ENCODE measurements at places on chromosomes 3 and 15. TPM values are rescaled to one million over a fixed set of nuclear protein-coding genes. Genes with fewer than 3 reads are reported as not detected.

DNA sequence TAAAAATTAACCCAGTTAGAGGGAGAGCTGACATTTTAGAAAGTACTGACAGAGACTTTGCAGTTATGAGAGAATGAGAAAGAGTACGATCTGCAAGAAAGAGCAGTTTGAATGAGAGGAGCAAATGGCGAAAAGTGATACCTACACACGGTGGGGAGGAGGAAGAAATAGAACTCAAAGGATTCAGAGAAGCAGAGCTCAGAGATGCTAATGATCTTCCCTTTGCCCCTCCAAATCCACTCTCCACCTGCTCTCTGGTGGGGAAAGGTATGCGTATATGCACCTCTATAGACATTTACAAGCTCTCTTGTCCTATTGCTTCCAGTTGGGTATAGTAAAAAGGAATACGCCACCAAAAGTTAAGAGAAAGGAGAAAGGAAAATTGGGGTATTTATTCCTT is 123.3 kb upstream of the TTC14 start:
- no peak overlapping the region for H3K4me3 ChIP-seq
- no peak for DNase-seq
- no peaks in the 10 kb centered on the region for H3K36me3 ChIP-seq
- H3K27me3 ChIP-seq, result no peaks in the 10 kb centered on the region
- no peak overlapping the region for H3K27ac ChIP-seq

- no peaks in the 10 kb centered on the region for H3K4me1 ChIP-seq
- no peak overlapping the region for H3K27ac ChIP-seq
- DNase-seq, result no peak
- H3K4me3 ChIP-seq, result no peak overlapping the region
- no peaks in the 10 kb centered on the region for H3K36me3 ChIP-seq
Observed at GRCh38 chr3:106367496-106367895, 498.7 kb upstream of the CBLB start.

DNA sequence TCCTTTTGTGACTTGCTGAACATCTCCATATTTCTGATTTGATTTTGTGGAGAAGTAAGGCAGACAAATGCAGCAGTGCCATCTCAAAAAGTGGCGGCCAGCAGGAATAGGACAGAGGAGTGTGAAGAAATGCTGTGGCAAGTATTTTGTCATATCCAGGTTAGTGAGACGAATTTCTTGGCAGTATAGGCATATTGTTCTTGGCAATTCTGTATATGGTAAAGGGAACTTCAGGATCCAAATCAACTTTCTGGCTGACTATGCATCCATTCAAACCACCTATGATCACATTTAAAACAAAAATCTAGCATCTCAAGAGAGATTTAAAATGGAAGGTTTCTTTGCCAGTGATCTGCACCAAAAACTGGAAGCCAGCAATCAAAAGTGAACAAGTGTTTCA is 228.0 kb downstream of the DTWD1 start:
- H3K36me3 ChIP-seq, result no peaks in the 10 kb centered on the region
- no peaks in the 10 kb centered on the region for H3K27me3 ChIP-seq
- H3K4me1 ChIP-seq, result no peaks in the 10 kb centered on the region
- H3K27ac ChIP-seq, result no peak overlapping the region

CHL1 gene
- not detected for total RNA-seq

ZMYND10 gene
- 3.6 TPM for total RNA-seq

WDR49 gene
- 0.23 TPM for total RNA-seq

GRCh38 chr15:94196531-94196930 is 34.8 kb upstream of the MCTP2 start:
- H3K27me3 ChIP-seq, result no peaks in the 10 kb centered on the region
- H3K36me3 ChIP-seq, result no peaks in the 10 kb centered on the region
- no peak for DNase-seq
- no peak overlapping the region for H3K27ac ChIP-seq

DNA sequence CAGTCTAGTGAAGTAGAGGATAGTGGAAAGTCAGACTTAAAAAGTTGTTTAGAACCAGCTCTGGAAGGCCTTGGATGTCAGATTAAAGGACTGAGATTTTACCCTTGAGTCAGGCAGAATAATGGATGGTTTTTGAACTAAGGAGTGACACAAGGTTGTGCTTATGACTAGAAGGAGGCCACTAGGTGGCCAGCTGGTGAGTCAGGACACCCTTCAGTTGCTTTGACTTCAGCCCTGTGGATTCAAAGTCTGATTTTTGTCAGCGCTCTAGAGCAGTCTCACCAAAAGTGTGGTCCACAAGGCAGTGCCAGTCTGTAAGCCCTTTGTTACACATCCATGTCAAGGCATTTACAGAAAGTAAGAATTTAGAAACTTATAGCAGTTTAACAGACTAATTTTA is 3.8 kb upstream of the GABPB1 start:
- no peaks in the 10 kb centered on the region for H3K27me3 ChIP-seq
- no peak overlapping the region for H3K27ac ChIP-seq
- peaks cover 8% of the 10 kb centered on the region for H3K4me1 ChIP-seq
- no peak for DNase-seq

GRCh38 chr3:139281096-139281495 is 62.7 kb upstream of the MRPS22 start:
- H3K36me3 ChIP-seq, result no peaks in the 10 kb centered on the region
- no peak overlapping the region for H3K4me3 ChIP-seq
- H3K27me3 ChIP-seq, result no peaks in the 10 kb centered on the region
- no peaks in the 10 kb centered on the region for H3K4me1 ChIP-seq

DNA sequence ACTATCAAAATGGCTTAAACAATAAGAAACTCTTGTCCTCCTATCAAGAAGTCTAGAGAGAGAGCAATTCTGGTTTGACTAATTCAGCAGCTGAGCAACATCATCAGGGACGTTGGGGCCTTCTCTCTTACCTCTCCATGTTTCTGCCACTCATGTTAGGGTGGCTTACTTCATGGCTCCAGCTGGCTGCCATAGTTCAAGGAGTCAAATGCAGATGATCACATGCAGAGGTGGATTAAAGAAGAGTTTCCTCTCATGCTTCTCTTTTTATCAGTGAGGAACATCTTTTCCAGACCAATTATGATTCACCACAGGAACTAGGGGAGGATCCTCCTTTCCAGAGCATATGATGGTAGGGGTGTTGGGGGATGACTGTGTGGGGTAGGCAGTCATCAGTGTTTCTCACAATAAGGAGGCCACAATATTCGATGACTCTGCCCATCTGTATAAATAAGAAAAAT is 45.5 kb downstream of the NEK11 start:
- no peaks in the 10 kb centered on the region for H3K4me1 ChIP-seq
- H3K36me3 ChIP-seq, result no peaks in the 10 kb centered on the region
- no peak for DNase-seq
- no peak overlapping the region for H3K27ac ChIP-seq
- no peaks in the 10 kb centered on the region for H3K27me3 ChIP-seq

GRCh38 chr3:99641982-99642381 is 3.6 kb downstream of the COL8A1 start:
- H3K27me3 ChIP-seq, result peaks cover 58% of the 10 kb centered on the region
- no peaks in the 10 kb centered on the region for H3K36me3 ChIP-seq
- H3K4me1 ChIP-seq, result peaks cover 14% of the 10 kb centered on the region

DNA sequence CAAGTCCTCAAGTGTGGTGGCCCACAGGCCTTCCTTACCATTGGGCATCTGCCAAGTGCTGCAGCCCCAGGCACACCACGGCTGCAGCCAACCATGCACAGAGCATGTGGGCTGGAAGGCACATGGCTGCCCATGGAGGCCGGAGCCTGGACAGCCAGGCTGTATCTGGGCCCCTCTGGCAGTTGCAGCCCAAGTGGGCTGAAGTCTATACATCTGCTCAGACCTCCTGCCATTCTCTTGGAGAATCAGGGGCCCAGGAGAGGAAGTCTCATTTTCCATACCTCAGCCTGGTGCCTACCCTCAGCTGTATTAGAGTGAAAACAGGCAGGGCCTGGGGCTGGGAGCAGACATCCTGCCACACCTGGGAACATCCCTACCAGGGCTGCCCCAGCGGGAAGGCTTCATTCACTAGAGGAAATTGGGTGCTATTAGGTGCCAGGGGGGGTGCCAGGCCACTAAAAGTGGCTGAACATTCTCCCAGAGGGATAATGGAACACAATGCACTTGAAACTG is 48.0 kb upstream of the SLCO2A1 start:
- H3K4me1 ChIP-seq, result no peaks in the 10 kb centered on the region
- H3K36me3 ChIP-seq, result no peaks in the 10 kb centered on the region
- DNase-seq, result no peak
- no peaks in the 10 kb centered on the region for H3K27me3 ChIP-seq
- no peak overlapping the region for H3K27ac ChIP-seq
- H3K4me3 ChIP-seq, result no peak overlapping the region

GRCh38 chr3:155382396-155383042 is 89.0 kb upstream of the STRIT1 start:
- no peaks in the 10 kb centered on the region for H3K4me1 ChIP-seq
- H3K27ac ChIP-seq, result no peak overlapping the region
- no peaks in the 10 kb centered on the region for H3K36me3 ChIP-seq
- H3K4me3 ChIP-seq, result no peak overlapping the region
- DNase-seq, result peak; percentile 27

SLC7A14 gene
- not detected for total RNA-seq

GRCh38 chr15:70853318-70853972 is 512 bp downstream of the LARP6 start:
- H3K4me1 ChIP-seq, result peaks cover 28% of the 10 kb centered on the region
- peak overlapping the region; percentile 90 for H3K27ac ChIP-seq
- H3K27me3 ChIP-seq, result no peaks in the 10 kb centered on the region
- peak overlapping the region; percentile 93 for H3K4me3 ChIP-seq
- H3K36me3 ChIP-seq, result peaks cover 5% of the 10 kb centered on the region
- DNase-seq, result no peak

DNA sequence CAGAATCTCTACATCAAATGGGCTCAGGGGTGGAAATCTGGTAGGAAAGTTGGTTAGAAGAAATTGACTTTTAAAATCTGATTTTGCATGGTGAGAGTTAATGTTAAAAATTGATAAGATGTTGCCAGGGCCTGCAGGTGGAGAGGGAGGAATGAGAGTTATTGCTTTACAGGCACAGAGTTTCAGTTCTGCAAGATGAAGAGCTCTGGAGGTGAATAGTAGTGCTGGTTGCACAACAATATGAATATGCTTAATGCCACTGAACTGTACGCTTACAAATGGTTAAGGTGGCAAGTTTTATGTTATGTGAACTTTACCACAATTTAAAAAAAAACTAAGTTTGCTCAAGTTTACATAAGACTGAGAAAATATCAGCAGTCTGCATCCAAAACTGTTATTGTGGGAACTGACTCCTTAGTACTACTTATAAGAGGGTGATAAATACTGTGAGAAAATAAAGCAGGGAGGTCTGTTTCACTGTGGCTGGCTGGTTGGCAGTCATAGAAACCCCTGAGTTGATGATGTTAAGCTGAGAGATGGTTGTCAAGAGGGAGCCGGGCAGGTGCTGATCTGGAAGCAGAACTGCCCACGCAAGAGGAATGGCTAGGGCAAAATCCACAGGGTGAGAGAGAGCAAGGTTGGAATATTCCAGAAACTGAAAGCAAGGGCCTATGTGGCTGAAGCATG is 144.9 kb downstream of the EDEM1 start:
- H3K27me3 ChIP-seq, result no peaks in the 10 kb centered on the region
- H3K36me3 ChIP-seq, result no peaks in the 10 kb centered on the region

PRRT3 gene
- total RNA-seq, result 1.1 TPM

DNA sequence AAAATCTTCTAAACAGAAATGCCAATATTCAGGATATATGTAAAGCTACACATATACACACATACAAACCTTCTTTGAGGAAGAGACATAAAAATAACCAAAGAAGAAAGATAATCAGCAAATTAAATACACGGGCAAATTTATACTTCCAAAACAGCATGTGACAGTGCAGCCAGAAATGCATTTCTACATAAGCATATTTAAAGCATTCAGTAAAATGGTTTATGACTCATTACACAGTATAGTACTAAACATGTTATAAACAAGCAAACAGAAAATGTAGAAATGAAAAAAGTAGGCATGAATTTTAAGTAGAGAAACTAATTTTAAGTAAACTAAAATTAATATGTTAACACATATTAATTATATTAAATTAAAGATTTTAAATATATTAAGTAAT is 1717.2 kb downstream of the OTOL1 start:
- H3K4me1 ChIP-seq, result no peaks in the 10 kb centered on the region
- H3K36me3 ChIP-seq, result no peaks in the 10 kb centered on the region
- no peak overlapping the region for H3K4me3 ChIP-seq
- H3K27ac ChIP-seq, result no peak overlapping the region

FANCD2OS gene
- total RNA-seq, result not detected

DNA sequence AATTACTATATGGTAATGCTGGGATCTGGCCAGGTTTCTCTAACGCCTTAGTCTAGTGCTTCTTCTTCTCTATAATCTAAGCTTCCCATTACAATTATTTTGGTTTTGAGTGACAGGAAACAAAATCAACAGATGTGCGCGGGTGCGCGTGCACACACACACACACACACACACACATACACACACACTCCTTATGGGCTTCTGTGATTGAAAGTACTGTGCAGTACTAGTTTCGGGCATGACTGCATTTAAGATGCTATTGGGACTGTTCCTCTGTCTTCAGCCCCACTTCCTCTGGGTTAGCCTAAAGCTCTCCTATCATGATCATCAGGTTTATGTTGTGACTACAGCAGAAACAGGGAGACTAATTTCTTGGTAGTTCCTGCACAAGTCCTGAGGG is 32.2 kb downstream of the EPHB1 start:
- no peak overlapping the region for H3K4me3 ChIP-seq
- H3K27ac ChIP-seq, result no peak overlapping the region
- no peaks in the 10 kb centered on the region for H3K27me3 ChIP-seq
- no peak for DNase-seq

SCG5 gene
- total RNA-seq, result 0.67 TPM

DNA sequence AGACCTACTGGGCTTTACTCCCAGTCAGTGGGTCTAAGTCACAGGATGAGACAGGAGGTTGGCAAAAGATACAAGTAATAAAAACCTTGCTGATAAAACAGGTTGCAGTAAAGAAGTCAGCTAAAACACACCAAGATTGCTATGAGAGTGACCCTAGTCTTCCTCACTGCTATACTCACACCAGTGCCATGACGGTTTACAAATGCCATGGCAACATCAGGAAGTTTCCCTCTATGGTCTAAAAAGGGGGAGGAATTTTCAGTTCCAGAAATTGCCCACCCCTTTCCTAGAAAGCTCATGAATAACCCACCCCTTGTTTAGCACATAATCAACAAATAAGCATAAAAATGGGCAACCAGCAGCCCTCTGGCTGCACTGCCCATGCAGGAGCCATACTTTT is 966.7 kb upstream of the ROBO1 start:
- no peak overlapping the region for H3K27ac ChIP-seq
- no peak overlapping the region for H3K4me3 ChIP-seq
- no peaks in the 10 kb centered on the region for H3K36me3 ChIP-seq
- DNase-seq, result no peak

AAGAB gene
- total RNA-seq, result 102 TPM

CAMKV gene
- 0.85 TPM for total RNA-seq

SNTN gene
- not detected for total RNA-seq

SLC6A11 gene
- total RNA-seq, result not detected

FMN1 gene
- total RNA-seq, result 3.9 TPM

GRCh38 chr15:74053517-74053916 is 28.8 kb downstream of the GOLGA6A start:
- H3K27me3 ChIP-seq, result peaks cover 2% of the 10 kb centered on the region
- H3K36me3 ChIP-seq, result no peaks in the 10 kb centered on the region
- no peak overlapping the region for H3K4me3 ChIP-seq
- DNase-seq, result no peak

- H3K36me3 ChIP-seq, result no peaks in the 10 kb centered on the region
- H3K4me3 ChIP-seq, result no peak overlapping the region
- no peak overlapping the region for H3K27ac ChIP-seq
- H3K27me3 ChIP-seq, result no peaks in the 10 kb centered on the region
Observed at GRCh38 chr3:104005815-104006214, 1360.9 kb upstream of the ALCAM start.

SIDT1 gene
- not detected for total RNA-seq

- no peak overlapping the region for H3K4me3 ChIP-seq
- no peaks in the 10 kb centered on the region for H3K27me3 ChIP-seq
- no peaks in the 10 kb centered on the region for H3K36me3 ChIP-seq
- DNase-seq, result no peak
Observed at GRCh38 chr3:82281205-82281604, 519.8 kb upstream of the GBE1 start.

PLSCR5 gene
- not detected for total RNA-seq

Measured in Panc1 (cell line).